ENCODE measurements at places on chromosomes 12 and 14. TPM values are rescaled to one million over a fixed set of nuclear protein-coding genes. Genes with fewer than 3 reads are reported as not detected.

The GPR84 gene
- total RNA-seq: 0.36 TPM

The GSC gene
- total RNA-seq: 0.35 TPM

The PMCH gene
- total RNA-seq: not detected

- H3K4me1 ChIP-seq: no peaks in the 10 kb centered on the region
- no peak for DNase-seq
- H3K4me3 ChIP-seq: no peak overlapping the region
- no peak overlapping the region for H3K27ac ChIP-seq
- no peaks in the 10 kb centered on the region for H3K27me3 ChIP-seq
These were observed 62.9 kb upstream of the NID2 start for GRCh38 chr14:52131640-52132320.

- no peaks in the 10 kb centered on the region for H3K36me3 ChIP-seq
- no peaks in the 10 kb centered on the region for H3K27me3 ChIP-seq
- H3K27ac ChIP-seq: no peak overlapping the region
These were observed 30.7 kb downstream of the PXN start for GRCh38 chr12:120234643-120235368.

- H3K27ac ChIP-seq: no peak overlapping the region
- no peaks in the 10 kb centered on the region for H3K4me1 ChIP-seq
- DNase-seq: no peak
These were observed 390.6 kb downstream of the PRKD1 start for GRCh38 chr14:29536886-29537511.

DNA sequence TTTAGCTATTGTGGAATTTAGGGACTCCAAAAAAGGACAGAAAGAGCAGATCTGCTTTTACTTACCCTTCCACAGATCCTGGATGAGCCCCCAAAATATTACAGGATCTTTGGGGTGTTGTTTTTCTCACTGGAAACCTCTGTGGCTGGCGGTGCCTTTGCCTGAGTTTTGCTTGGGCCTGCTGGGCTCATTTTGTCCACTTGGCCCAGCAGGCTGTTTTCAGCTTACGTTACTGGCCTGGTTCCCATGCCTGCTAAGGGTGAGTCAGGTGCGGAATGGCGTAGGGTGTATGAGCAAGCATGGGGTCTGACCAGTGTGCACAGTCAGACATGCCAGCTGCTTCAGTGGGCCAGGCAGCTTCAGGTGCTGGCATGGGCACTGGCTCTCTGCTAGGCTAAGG, 45.8 kb downstream of the HSD17B6 start:
- H3K4me1 ChIP-seq: no peaks in the 10 kb centered on the region
- no peak for DNase-seq
- H3K27me3 ChIP-seq: no peaks in the 10 kb centered on the region
- H3K4me3 ChIP-seq: no peak overlapping the region
- H3K27ac ChIP-seq: no peak overlapping the region

DNA sequence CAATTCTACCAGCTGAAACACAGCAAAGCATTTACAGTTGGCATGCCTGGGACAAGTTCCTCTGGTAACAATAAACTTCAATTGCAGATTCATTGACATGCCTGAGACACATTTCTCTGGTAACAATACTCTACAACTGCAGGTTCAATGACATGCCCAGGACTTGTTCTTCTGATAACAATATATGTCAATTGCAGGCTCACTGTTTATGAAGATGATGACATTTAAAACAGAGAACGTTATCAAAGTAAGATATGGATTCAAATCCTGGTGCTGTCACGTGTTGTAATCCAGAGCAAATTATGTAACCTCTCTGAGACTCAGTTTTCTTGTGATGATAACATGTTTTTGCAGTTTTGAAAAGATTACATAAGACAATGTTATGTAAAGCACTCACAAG, 20.5 kb downstream of the KITLG start:
- H3K4me1 ChIP-seq: no peaks in the 10 kb centered on the region
- DNase-seq: no peak
- no peak overlapping the region for H3K4me3 ChIP-seq
- no peaks in the 10 kb centered on the region for H3K36me3 ChIP-seq
- H3K27ac ChIP-seq: no peak overlapping the region
